NCI-H1694 (cell line): ENCODE measurements at places on chromosomes 3 and 15.

DNA sequence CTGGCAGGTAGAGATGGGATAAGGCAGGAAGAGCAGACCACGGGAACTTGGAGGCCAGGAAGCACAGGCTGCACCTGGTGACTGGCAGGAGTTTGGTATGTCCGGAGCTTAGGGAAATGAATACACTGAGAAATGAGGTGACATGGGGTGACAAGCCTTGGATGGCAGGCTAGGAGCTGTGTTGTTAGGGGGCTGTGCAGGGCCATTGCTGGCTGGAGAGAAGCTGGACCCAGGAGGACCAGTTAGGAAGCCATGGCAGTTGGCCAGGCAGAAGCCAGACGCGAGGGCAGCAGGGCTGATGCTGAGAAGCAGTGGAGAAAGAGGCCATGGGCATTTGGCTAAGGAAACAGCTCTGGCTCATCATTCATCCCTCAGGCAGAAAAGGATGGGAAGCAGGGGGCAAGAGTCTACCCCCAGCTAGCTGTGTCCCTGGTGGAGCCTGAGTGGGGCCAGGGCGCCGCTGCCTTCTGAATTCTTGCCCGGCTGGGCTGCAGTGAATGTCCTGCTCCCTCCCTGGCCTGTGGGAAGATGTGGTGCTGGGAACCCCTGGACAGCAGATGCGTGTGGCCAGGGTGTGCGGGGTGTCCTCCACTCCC, 255.8 kb downstream of the FAM43A start:
- no peak for DNase-seq

GRCh38 chr3:112389961-112390360, 57.0 kb downstream of the CD200 start:
- DNase-seq: no peak

GRCh38 chr3:21533002-21533401, 218.0 kb downstream of the ZNF385D start:
- no peak for DNase-seq

DNA sequence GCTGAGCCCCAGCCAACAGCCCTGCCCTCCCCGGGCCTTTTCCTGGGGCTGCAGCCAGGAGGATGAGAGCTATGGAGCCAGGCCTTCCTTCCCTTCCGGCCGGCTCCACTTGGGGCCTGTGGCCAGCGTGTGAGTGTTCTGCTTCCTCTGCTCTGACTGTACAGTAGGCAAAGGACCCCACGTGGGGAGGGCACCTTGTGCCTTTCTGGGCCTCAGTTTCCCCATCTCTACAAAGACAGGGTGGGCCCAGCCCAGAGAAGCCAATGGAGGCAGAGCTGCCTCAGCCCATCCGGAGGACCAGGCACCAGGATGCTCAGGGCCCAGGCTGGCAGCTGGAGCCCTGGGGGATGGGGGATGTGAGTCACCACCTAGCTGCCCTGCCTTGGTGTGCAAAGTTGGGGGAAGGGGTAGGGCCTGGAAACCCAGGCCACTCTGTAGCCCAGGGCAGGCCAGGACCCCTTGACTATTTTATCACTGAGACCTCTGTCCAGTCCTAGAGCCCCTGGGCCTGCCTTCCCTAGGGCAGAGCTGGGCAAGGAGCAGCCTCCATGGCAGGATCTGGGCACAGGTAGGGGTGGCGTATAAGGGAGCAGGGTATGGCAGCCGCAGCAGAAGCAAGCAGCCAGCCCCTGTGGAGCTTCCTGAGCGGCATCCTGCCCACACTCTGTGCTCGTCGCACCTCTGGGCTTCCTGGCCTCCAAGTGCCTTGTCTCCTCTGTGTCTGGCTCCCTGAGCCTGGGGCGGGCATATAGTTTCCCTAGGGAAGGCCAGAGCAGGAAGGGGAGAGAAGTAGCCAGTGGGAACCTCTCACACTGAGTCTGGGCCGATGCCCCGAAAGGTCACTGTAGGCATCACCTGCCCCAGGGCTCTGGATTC, 1.8 kb downstream of the PSTPIP1 start:
- no peak for DNase-seq
